CD4-positive, alpha-beta T cell treated with Interleukin-10 for 1 hour (primary cell): ENCODE measurements at places on chromosomes 7 and 10.
A peak's percentile ranks its signal among the peaks of the same experiment; 100 is the strongest.

DNA sequence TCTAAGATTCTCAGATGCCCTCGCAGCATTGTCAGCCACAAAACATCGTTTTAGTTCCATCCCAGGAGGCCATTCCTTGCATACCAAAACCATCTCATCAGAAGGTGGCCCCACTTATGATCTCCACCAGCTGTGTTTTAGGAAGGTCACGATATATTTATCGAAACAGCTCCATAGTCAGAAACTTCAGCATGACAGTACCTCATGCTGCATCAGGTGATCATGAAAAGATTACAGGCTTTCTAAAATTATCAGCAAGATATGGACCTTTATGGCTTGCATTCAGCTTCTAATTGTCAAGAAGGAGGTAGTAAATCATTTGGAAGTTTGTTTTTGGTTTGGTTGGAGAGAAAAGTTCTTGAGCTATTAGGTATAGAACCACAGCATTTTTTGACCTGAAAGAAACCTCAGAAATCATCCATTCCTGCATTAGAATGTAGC lies 20.0 kb downstream of the JAZF1 start:
- DNase-seq = no peak

GRCh38 chr10:44311563-44312051 lies 73.3 kb downstream of the CXCL12 start:
- no peak for DNase-seq

GRCh38 chr10:42866115-42866995 lies 83.8 kb downstream of the BMS1 start:
- DNase-seq = peak; percentile 56

- no peak for DNase-seq
Measured at GRCh38 chr7:20794676-20795075, 8.0 kb upstream of the SP8 start.

- DNase-seq = no peak
Measured at GRCh38 chr7:37673523-37673922, 10.0 kb upstream of the GPR141 start.

DNA sequence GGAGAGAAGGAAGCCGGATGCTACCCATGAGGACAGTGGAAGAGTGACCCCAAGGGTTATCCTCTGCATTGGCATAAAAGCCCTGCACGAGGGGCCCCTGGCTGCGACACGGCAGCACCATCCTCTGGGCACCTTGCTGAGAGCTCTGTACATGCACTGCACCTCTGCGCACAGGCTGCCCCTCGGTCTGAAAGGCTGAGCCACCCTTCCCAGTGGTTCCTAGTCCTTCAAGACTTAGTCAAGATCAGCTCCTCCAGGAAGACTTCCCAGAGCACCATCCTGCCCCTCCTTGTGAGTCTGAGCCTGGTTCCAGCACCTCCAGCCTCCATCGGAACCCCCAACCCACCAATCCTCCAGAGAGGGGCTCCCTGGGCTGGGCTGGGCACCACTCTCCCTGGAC lies 37.9 kb upstream of the CNPY1 start:
- no peak for DNase-seq

GRCh38 chr7:131223151-131223550 lies 104.5 kb upstream of the MKLN1 start:
- DNase-seq = no peak

DNA sequence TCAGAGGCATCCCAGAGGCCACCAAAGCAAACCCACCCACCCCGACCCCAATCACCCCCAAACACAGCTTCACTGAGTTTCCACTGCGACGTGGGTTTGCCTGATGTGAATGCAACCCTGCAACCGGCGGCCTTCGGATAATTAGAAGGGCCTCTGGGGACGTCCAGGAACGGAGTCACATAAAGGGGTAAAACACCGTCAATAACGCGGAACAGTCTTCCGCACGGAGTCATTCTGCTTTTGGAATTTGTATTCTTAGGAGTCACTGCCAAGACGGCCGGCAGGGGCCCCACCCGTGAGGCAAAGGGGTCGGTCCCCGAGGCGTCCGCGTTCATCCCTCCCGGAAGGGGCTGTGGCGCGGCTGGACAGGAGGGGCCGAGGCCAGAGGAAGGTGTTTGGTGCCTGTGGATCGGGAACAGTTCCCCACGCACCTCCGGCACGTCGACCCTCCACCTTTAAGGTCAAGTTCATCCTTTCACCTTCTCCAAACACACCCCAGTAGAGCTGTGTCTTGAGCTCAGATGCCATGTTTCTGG lies 36.7 kb upstream of the PDGFA start:
- DNase-seq = no peak

DNA sequence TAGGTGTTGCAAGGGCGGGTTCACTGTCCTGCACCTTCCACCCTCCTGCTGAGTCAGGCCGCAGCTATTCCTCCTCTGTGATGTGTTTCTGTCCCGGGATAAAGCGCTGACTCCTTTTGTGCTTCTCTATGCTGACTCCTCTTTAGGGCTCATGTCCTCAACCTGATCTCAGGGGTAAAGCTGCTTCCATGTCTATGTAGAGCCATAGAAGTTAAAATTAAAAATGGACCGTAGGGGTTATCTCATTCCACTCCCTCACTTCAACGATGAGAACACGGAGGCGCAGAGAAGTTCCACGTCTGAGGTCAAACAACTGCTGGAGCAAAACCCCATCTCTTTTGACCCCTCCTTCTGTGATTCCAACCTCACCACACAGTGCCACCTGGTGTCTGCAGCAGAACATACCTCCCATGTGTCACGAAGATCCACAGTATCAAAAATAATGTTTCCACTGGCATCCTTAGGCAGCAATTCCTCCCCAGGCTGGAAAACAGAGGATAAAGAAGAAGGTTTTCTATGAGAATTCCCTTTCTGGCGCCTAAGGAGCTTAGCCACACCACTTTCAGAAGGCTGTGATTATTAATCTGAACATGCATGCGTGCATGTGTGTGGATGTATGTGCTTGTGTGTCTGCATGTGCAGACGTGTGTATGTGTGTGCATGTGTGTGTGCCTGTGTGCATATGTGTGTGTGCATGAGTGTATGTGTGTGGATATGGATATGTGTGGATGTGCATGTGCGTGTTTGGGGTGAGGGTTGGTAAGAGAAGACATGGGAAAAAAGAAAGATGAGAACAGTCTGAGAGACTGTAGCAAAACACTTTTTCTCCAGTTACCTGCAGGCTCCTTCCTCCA lies 81.2 kb upstream of the UCN3 start:
- peak; percentile 65 for DNase-seq

DNA sequence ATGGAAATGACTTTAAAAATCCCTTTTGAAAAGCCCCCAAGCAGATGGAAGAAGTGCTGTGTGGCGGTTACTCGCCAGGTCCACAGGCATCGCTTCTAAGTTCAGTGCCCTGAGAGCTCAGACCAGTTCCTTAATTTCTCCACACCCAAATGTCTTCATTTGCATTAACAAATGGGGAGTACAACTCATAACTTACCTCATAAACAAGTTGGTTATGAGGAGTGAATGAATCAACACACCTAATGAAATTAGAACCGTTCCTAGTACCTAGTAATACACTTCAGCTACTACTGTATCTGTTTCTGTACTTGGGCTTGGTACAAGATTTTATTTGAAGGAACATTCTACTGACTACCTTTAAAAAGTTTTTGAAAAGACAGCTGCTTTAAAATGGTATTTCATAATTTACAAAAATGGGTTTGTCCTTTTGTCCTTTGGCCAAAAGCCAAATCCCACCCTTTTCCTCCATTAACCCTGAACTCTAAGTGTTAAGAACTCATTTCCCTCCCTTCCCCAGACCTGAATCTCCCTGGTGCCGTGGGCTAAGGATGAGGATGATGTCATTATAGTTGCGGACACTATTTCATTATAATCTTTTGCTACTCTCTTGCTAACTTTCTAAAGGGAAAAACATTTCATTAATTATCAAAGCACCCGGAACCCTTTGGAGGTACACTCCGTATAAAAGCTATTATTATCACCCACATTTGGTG lies 221.5 kb upstream of the CELF2 start:
- DNase-seq = no peak

DNA sequence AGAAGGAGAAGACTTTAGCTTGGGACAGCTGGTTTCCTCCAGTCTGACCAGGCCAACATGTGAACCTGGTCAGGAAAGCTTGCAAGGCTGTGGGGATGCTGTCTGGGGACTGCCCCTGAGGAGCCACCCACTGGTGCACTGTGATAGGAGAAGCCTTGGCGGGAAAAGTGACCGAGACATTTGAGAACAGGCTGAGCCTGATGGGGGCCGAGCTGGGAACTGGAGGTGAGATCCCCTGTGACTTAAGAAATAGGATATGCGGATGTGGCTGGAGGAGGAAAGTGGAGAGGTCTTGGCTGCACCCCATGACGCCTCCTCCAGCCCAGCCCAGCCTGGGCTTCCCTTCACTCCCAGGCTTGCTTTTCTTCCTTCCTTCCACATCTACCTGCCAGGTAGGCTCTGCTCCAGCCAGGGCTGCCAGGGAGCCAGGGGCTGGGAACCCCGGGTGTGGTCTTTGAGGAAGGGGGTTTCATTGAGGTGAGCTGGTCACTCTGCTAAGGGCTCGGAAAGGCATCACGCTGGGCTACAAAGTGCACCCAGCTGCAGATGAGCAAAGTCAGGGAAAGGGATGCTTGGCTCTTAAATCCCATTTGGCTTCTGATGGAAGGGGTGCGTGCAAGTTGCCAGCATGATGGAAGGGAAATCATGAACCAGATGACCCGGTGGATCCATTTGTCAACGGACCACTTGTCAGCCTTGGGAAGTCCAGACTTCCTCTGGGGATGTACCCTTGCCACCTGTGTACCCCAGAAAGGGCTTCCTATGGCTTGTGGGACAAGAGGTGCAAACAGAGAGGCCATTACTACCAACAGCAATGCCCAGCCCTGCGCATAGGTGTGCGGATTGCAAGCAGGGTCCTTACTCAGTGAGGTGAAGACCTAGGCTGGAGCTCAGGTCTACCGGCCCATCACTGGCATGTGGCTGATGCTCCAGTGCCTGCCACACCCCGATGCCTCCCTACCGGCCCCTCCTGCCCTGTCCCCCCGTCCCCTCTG lies 66.3 kb downstream of the C10orf143 start:
- DNase-seq = no peak

DNA sequence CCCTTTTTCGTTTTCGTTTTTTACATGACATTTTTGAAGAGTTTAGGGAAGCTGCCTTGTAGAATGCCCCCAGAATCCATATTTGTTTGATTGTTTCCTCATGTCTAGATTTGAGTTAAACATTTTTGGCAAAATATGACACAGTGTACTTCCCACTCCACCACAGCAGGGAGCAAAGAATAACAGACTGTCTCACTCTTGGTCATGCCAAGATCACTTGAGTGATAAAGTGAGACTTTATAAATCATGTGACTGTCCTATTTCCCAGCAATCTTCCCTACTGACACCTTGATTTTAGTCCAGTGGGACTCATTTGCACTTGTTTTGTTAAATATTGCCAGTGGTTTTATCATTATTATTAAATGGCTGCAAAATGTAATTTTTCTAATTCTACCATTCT lies 44.4 kb upstream of the USP6NL start:
- DNase-seq = no peak

DNA sequence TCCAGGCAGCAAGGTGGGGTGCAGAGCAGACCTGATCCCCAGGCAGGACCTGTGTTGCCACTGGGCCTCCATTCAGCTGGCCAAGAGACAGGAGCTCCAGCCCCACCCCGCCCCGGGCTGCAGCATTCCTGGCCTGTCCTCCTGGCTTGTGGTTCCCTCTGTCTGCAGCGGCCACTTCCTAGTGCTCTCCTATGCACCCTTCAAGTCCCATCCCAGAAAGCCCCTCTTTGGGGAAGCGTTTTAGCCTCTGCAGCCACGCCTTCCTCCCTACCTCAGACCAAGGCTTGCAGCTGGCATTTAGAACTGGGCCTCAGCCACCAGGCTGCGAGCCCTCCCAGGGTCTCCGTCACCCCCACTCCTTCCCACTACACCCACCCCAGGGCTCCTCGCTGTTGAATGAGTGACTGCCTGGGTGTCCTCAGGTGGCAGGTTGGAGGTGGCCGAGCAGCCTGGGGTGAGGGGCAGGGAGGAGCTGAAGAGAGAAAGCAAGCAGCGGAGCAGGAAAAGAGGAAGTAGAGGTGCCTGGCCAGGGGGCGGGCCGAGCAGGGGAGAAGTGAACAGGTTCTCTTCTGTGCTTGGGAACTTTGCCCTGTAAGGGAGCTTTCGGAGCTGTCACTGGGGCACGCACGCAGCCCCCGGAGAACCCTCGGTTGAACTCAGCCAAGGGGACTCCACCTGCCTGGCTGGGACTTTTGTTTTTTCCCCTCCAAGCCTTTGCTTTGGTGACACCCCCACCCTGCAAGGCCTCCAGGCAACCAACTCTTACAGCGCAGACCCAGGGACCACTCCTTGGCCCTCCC lies 109.1 kb upstream of the TNRC18 start:
- peak; percentile 55 for DNase-seq

GRCh38 chr10:20429742-20430141 lies 467.4 kb downstream of the NEBL start:
- no peak for DNase-seq

- no peak for DNase-seq
Measured at GRCh38 chr10:28200775-28201174, 102.1 kb downstream of the MPP7 start.

DNA sequence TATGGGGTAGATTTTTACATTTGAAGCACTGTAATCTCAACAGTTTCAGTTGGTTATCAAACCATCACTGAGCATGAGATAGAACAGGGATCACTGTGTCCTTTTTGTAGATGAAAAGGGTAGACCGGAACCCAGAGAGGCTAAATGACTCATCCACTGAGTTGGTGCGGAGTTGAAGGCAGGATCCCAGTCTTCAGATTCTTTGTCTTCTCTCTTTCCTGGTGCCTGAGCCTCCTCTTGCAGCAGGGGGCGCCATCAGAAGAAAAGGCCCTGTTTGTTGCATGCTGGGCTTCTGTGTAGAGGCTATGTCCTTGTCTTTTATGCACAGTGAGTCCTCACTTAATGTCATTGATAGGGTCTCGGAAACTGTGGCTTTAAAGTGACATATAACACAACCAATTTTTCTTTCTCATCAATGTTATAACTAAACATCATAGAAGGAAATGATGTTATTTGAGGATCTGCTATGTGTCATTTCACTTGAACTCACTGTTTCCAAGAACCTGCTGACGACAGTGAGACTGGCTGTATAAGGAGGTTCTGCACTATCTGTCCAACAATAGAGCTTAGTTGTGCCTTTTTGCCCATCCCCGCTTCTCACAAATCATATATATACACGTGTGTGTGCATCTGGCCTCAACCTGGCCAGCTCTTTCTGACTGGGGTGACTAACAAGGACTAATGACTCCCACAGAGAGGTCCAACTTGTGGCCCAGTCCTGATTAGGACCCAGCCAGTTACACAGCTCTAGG lies 14.3 kb downstream of the ZNF282 start:
- peak; percentile 65 for DNase-seq

- no peak for DNase-seq
Measured at GRCh38 chr10:77552252-77552651, 85.4 kb downstream of the KCNMA1 start.

GRCh38 chr7:118243695-118244094 lies 19.2 kb downstream of the ANKRD7 start:
- DNase-seq = no peak

- DNase-seq = no peak
Measured at GRCh38 chr10:86888585-86889381, 68.6 kb downstream of the MMRN2 start.

GRCh38 chr10:28778524-28778923 lies 101.2 kb downstream of the BAMBI start:
- no peak for DNase-seq
